Activated CD4-positive, alpha-beta T cell treated with anti-CD3 and anti-CD28 coated beads, Interleukin-2, amount 10 ng/mL, durations not matched to agents 7 days and 5 days (primary cell): ENCODE measurements at places on chromosomes 3 and 15. TPM values are rescaled to one million over a fixed set of nuclear protein-coding genes. Genes with fewer than 3 reads are reported as not detected.

DNA sequence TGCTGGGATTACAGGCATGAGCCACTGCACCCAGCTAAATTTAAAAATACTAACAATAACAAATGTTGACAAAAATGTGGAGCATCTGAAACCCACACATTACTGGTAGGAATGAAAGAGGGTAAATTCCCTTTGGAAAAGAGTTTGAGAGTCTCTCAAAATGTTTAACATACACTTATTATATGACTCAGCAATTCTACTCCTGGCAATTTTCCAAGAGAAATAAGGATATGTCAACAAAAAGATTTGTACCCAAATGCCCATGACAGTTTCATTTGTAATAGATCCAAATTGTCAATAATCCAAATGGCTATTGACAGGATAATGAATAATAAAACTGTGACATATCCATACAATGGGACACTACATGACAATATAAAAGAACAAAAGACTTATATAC is 9.0 kb downstream of the HCLS1 start:
- DNase-seq, result no peak

DNA sequence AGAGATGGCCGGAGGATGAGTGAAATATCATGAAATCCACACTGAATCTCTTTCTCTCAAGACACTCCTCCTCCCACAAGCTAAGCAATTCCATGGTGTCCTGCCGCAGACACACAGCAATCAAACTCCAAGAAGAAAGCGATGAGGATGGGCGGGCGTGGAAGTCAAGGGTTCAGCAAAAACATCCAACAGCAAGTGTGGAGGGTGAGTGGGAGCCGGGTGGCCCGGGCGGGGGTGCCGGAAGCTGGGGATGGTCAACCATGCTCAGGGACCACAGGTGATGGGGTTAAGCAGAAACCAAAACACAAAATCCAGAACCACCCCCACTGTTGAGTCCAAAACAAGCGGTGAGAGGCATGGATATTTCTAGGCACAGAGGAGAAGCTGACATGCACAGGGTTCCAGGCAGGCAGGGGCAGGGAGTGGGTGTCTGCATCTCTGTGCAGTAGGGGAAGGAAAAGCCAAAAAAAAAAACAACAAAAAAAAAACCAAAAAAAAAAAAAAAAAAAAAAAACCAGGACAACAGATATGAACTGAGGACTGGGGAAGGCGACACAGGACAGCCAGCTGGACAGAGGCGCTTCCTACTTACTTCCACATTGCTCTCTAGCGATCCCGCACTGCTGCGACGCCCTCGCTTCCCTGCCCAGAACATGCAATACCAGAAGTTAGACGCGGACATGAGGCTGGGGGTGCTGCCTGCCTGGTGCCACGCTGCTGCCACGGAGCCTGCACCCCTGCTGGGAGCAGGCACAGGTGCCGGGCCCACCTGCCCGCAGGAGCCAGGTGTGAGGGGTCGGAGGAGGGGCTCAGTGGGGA is 61.0 kb upstream of the RPL32 start:
- DNase-seq, result no peak

- no peak for DNase-seq
Observed at GRCh38 chr3:157310329-157311052, 126.2 kb upstream of the PTX3 start.

DNA sequence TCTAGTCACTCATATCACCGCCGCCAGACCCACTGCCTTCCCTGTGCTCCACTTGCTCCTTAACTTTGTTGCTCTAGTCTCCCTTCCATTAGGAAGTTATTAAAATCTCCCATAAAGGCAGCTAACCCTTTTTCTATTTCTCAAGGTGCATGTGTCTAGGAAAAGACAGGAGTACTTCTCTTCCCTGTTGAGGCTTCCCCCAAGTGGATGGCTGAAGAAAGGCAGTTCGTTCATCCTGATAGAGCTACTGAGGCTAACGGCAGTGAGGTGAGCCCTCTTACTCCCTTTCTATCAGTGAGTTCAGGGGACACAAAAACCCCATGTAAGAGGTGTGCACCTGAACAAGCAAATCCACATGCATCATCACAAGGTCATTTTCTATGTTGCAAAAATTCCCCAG is 397.8 kb downstream of the IGSF11 start:
- DNase-seq, result no peak

DNA sequence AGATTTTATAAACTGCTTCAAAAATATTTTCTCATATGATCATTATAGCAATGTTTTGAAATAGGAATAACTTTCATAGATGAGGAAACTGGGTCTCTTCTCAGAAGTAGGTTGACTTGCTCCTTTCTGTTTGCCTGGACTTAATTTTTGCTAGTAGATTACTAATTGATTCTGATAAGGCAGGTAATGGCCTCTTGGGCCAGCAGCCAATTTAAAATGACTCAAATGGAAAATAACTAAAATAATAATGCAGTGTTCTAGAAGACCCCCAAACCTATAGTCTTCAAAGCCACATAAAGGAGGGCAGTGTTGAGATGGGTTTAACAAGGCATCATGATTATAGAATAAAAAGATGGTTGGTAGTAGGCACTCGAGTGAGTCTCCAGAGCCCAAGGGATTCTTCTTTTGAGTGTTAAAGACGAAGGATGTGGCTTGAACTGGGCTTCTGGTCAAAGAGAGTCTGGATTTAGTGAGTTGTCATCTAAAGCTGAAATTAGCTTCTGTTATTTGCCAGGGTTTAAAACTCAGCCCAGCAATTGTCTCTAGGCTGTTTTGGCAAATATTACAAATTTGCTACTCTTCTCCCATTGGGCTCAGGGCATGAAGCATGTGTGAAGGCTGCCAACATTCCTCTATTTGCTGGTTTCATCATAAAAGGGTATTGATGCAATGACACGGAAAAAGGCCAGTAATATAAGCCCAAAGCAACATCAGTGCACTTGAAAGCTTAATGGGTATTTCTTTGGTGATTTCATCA is 297.1 kb upstream of the MEIS2 start:
- DNase-seq, result no peak

Gene RLBP1
- not detected for total RNA-seq
